ENCODE measurements at places on chromosomes 13 and 19.
A peak's percentile ranks its signal among the peaks of the same experiment; 100 is the strongest.

DNA sequence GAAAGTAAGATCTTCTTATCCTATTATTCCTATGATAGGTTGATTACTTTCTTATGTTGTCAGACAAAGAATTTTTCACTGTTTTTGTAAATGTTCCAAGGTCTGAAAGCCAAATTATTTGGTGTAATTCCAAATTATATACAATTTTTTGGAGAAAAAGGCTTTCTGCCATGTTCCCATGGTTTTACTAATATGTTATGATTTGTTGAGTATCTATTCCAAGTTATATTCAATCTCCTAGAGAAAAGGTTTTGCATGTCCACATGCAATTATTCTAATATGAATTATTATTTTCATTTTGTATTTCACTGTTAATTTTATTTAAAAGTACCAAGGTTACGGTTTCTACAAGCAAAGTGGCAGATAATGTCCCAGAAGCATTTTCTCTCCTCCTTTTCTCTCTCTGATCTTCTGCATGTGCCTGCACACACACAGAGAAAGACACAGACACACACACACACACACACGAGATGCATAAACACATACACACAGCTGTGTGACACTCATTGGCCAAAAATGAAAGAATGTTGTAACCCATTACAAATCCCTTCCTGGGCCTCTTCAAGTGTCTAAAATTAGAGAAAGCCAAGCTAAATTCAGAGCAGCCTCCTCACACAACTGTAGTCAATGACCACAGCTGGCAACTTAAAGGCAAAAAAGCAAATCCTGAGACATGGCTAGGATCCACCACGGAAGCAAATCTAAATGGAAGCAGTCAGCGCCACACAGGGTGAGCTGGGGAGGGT, 621.0 kb downstream of the EFNB2 start:
- DNase-seq = no peak

DNA sequence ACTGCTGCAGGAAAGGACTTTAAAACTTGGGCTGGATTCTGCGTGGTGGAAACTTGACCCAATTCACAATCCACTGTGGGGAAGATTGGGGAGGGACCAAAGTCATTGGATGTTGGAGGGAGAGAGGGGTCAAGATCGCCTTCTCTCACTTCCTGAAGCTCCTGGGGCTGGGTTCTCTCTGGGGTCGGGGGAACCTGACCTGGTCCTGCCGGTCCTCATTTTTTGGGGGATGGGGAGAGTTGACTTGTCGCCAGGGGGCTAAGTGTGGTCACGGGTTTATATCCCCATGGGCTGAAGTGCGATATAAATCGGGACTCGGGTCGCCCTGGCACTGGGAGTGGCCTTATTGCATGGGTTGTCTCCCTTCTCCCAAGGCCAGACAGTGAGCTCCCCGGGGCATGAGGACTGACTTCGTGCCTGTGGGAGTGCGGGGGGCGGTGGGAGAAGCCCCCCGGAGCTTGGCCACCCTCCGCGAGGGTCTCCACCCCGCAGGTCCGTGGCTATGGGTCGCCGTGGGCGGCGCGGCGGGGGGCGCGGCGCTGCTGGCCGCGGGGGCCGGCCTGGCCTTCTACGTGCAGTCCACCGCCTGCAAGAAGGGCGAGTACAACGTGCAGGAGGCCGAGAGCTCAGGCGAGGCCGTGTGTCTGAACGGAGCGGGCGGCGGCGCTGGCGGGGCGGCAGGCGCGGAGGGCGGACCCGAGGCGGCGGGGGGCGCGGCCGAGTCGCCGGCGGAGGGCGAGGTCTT, 6.3 kb downstream of the ICAM5 start:
- no peak for DNase-seq

DNA sequence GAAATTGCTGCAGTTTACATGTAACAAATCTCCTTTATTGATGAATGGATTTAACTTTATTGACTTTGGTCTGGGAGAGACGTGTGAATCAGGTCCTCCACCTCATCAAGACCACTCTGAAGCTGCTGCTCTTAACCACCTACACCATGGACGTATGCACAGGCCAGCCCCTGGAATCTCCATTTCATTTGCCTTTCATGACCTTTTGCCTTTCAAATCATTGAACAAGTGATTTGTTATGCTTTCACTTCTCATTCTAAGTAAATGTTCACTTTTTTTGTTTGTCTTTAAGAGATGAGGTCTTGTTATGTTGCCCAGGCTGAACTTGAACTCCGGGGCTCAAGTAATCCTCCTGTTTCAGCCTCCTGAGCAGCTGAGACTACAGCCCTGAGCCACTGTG, 240.0 kb upstream of the SERP2 start:
- DNase-seq = peak; percentile 57

- no peak for DNase-seq
Measured at GRCh38 chr13:23254506-23254905, 73.7 kb downstream of the SGCG start.

- no peak for DNase-seq
Measured at GRCh38 chr19:18854982-18855381, 23.2 kb downstream of the UPF1 start.

DNA sequence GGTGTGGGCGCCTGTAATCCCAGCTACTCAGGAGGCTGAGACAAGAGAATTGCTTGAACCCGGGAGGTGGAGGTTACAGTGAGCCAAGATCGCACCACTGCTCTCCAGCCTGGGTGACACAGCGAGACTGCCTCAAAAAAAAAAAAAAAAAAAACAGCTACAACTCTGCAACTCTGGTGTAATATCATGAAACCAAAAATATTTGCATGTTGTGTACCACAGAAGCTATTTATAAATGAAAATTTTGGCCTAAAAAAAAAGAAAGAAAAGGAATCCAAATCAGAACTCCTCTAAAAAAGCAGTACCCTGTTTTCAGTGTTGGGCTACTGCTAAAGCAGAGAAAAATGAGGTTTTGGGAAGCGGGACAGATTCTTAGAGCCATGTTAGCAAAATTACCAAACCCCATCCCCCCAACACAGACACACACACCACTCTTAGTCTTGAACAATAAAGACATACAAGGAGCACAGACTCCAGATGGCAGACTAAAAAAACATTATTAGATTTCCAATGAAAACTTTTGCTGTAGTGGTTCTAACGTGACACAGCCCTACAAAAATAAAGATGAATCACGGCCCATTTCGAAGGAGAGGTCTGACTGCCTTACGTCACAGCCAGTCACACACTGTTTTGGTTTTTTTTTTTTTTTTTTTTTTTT, 51.5 kb downstream of the INSR start:
- DNase-seq = peak; percentile 57

Data from inflammatory macrophage treated with lipopolysaccharide for 1 hour (primary cell).